ENCODE measurements at places on chromosomes 13 and 19.

DNA sequence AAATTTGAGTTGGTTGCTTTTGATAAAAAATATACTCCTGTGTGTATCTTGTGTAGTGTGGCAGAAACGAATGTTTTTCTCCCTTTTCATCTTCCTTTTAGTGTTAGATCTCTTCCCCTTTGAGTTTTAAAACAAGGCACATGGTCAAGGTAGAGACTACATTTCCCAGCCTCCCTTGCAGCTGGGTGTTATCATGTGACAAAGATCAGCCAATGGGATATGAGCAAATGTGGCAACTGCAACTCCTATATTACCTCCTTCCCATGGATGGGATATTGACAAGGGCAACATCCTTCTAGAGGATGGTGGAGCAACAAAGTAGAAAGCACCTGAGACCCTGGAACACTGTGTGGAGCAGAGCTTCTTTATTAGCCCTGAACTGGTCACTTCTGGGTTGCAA lies 42.4 kb downstream of the ADGRE3 start:
- no peak for DNase-seq

DNA sequence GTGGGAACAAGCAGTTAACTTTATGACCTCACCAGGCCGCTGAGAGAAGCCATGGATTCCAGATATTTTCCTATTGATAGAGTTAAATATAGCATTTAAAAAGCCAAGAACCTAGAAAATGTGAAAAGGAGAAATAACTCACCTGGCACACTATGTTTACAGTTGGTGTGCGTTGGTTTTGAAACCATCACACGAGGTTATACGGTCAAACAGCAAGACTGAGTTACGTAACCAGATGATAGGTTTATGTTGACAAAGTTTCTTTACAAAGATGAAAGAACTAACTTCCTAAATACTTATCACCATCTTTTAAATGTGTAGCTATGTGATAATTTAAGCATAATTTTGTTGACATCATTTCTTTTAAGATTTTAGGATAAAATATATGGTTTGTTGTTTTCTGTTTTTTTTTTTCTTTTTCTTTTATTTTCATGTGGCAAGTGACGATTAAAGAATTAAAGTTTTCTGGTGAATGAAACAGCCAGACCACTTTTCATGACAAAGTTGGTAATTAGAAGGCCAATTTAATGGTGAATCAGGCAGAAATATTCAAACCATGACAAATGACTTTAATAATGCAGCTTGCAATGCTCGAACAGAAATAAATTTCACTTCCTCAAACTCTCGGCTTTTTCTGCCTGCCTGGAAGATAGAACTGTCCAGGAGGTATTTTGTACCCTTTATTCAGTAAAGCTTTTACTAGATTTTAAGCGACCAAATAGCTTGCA lies 339.1 kb upstream of the OBI1 start:
- no peak for DNase-seq

DNA sequence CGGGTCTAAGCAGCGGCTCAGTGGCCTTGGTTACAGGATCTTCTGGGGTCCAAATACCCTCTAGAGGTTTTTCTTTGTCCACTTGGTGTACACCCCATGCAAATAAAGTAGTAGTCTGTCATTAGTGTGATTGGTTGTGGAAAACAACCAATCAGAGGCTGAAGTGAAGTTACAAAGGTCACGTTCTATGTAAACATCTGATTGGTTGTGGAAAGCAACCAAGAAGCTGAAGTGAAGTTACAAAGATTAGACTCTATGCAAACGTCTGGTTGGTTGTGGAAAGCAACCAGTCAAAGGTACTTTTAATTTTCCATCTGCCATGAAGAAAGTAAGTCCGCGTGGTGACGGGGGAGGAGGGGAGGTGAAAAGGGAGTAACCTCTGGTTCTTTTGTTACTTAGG lies 790.9 kb downstream of the UQCRFS1 start:
- no peak for DNase-seq

DNA sequence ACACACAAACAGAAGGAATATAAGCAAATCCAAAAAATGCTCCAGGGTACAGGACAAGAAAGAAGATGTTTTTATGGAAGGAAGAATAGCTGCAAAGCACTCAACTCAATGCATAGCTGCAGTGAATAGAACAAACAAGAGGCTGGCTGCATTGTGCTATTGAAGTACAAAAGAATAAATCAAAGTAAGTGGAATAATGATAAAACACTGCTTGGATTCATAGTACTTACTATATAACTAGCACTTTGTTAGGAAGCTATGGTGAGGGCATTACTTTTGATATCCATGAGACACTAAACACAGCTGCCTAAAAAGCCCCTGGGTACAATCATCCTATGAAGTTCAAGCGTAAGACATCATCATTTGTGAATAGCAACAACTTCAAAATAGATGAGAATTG lies 350.1 kb downstream of the PCDH9 start:
- DNase-seq = no peak

DNA sequence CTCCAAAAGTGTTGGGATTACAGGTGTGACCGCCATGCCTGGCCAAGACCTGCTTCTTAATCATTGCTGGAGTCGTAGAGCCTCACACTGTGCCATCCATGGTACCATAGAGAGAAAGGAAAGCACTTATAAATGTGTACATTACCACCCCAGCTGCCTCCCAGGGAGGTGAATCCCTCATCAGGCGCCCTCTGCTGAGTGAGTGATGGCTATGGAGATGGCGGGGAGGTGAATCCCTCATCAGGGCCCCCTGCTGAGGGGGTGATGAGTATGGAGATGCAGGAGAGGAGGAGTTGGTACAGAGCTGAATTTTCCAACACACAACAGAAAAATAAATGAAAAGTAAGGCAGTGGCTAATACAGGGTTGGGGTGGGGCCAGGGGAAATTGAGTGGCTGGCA lies 263.4 kb downstream of the UQCRFS1 start:
- DNase-seq = no peak
